ENCODE measurements at places on chromosomes 5 and 9. TPM values are rescaled to one million over a fixed set of nuclear protein-coding genes. Genes with fewer than 3 reads are reported as not detected.

Gene PCDHGA2
- not detected for total RNA-seq

DNA sequence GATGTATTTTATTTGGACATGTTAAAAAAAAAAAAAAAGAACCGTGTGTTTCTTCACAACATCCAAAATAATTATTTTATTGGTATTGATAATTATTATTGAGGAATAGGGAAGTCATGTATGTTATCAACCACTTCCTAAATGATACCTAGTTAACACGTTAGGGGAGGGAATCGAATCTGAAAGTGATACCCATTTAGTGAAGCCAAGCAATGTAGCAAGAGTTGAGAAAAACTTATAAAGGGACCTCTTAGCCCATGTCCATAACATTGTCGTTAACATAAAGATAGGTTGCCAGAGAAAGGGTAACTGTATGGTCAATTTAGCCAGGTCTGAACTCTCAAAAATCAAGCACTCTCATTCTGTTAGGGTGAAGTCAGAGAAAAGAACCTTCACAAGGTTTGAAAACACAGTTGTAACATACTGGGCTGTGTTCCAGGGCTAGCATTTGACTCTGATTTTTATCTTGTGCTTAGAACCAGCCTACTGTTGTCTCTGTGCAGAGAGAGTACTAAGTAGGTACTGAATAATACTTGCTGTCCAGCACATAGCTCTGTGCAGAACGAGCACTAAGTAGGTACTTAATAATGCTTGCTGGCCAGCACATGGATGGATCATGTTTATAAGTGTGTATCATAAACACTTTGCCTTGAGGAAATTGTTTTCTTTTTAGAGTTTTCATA lies 60.4 kb downstream of the GHR start:
- no peak for DNase-seq
- H3K27ac ChIP-seq: no peak overlapping the region
- no peaks in the 10 kb centered on the region for H3K4me1 ChIP-seq
- H3K27me3 ChIP-seq: peaks cover 22% of the 10 kb centered on the region

DNA sequence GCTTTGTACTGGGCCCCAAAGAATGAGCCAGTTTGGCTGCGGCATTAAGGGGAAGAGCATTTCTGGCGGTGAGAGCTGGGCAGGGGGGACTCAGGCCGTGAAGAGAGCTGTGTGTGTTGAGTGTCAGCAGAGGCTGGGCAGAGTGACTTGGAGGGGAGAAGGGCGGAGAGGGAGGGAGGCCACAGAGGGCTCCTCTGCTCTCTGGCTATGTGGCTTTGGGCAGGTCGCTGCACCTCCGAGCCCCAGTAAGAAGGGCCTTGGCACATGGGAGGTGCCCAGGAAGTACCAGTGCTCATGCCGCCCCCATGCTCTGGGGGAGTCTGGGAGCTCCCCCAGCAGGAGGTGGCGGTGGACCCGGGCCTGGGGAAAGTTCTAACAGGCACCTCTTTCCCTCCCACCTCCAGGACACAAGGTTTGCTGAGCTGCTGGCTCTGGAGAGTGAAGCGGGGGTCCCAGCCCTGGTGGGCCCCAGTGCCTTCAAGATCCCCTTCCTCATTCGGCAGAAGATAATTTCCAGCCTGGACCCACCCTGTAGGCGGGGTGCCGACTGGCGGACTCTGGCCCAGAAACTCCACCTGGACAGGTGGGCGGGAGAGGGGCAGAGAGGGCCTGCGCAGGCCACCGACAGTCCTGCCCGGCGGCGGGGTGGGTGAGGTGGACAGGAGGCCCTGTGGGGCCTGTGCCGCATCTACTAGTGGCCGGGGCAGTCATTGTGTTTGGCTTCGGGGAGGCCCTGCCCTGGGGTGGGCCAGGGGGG lies 20.1 kb downstream of the HK3 start:
- H3K27me3 ChIP-seq: peaks cover 2% of the 10 kb centered on the region
- H3K4me1 ChIP-seq: no peaks in the 10 kb centered on the region
- no peak overlapping the region for H3K4me3 ChIP-seq
- no peak overlapping the region for H3K27ac ChIP-seq

GRCh38 chr9:19022206-19022605 lies 10.8 kb downstream of the SAXO1 start:
- no peaks in the 10 kb centered on the region for H3K4me1 ChIP-seq
- no peak overlapping the region for H3K4me3 ChIP-seq
- no peak overlapping the region for H3K27ac ChIP-seq
- H3K27me3 ChIP-seq: no peaks in the 10 kb centered on the region
- DNase-seq: no peak

DNA sequence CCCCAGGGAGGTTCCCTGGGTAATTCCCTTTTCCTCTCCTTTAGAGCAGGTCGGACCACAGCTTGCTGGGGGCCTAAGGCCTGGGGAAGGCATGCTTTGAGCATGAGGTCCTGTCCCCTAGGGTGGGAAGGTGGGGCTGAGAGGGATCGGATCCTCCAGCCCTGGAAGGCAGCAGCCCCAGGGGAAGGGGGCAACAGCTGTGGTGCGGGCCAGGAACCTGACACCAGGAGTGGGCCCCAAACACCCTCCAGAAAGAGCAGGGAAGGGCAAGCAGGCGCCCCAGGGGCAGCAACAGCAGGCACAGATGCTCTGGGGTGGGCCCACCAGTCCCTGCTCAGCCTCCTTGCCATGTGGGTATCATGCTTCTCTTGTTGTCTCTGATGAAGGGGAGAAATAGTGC lies 3.2 kb upstream of the CORO2A start:
- DNase-seq: no peak
- peaks cover 20% of the 10 kb centered on the region for H3K36me3 ChIP-seq
- H3K27me3 ChIP-seq: no peaks in the 10 kb centered on the region
- no peak overlapping the region for H3K4me3 ChIP-seq
- no peaks in the 10 kb centered on the region for H3K4me1 ChIP-seq

DNA sequence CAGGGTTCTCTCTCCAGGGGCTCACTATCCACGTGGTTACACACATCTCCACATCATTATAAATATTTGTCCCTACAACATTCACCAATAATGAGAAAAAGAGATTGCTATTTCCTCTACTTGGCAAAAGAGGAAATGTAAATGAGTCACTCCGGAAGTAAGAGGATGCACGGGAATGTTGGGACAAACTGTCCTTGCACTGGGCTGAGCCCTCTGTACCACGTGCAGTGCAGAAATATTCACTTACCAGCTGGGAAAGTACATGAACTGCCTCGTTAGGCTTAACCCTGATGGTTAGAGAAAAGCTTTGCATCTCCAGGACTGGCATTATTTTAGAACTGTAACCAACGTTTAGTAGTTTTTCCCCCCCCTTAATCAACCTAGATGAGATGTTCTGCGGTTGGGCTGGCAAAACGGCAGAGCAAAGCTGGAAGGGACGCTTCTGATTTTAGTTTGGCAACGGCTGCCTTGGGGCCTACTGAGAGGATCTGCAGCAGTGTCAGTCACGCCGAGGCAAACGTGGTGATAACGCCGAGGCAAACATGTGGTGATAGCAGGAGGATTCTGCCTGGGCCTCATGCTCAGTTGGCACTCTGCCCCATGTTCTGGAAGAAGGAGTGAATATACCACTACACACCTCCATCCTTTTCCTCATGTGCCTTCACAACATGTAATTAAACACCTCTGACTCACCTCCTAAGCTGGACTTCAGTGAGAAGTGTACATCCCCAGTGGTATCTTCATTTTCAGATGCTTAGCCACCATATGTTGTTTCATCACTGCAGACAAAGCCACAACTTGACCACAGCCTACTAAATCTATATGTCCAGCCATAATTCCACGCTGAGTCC lies 661.4 kb upstream of the KLF4 start:
- no peak overlapping the region for H3K4me3 ChIP-seq
- no peak for DNase-seq
- H3K27me3 ChIP-seq: peaks cover 23% of the 10 kb centered on the region
- H3K4me1 ChIP-seq: no peaks in the 10 kb centered on the region
- H3K27ac ChIP-seq: no peak overlapping the region

DNA sequence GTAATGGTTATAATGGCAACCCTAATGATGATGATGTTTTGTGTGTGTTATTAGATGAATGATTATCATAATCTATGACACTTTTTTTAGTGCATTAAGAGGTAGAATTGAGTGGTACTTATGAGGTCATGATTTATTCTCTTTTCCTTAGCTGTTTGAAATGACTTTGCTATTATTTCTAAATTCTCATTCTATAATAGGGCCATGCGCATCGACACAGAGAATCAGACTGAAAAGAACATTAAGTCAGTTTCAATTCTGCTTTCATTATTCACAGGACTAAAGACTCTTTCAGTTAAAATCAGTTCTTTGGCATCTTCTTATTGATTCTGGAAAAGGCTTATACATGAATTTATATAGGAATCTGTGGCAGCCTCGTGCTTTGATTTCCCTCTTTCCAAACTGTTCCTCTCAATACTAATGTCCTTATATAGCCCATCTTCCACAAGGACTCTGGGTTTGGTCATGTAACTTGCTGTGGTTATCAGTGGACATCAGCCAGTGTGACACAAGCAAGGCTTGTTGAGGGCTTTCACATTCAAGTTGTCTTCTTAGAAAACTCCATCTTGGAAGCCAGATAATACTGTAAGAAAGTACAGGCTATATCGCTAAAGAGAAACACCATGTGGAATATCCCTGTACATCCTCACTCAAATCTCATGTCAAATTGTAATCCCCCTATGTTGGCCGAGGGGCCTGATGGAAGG lies 140.3 kb upstream of the CHD1 start:
- H3K36me3 ChIP-seq: no peaks in the 10 kb centered on the region
- peaks cover 9% of the 10 kb centered on the region for H3K4me1 ChIP-seq
- no peaks in the 10 kb centered on the region for H3K27me3 ChIP-seq
- DNase-seq: no peak
- H3K4me3 ChIP-seq: no peak overlapping the region

DNA sequence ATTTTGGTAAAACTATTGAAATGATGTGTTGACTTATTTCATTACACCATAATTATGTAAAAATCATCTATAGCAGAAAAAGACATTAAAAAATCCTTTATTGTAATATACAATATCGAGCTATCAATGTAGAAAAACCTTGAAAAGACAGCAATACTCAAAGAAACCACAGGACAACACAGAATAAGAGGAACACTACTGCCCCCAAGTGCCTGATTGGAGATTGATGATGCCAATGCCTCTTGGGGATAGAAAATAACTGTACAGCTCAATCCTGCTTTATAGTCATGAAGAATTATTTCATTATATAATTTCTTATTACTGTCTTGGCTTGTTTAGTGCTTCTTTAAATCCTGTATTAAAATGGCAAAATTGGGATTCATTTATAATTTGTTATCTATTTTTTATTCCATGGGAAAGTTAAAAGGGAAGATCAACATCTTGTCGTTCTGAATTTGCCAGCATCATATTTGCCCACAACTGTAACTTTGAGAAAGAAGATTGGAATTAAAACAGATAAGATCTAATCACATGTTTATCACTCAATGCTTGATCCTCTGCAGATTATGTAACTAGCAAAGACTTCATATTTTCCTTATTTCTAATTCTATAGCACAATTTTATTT lies 337.5 kb downstream of the CDH9 start:
- no peaks in the 10 kb centered on the region for H3K27me3 ChIP-seq
- H3K4me1 ChIP-seq: no peaks in the 10 kb centered on the region
- no peaks in the 10 kb centered on the region for H3K36me3 ChIP-seq
- H3K4me3 ChIP-seq: no peak overlapping the region

All from Calu3 (cell line).